ENCODE measurements at places on chromosomes 5 and 9.

GRCh38 chr9:7165331-7165975 lies 407.7 kb downstream of the KDM4C start:
- DNase-seq: no peak

DNA sequence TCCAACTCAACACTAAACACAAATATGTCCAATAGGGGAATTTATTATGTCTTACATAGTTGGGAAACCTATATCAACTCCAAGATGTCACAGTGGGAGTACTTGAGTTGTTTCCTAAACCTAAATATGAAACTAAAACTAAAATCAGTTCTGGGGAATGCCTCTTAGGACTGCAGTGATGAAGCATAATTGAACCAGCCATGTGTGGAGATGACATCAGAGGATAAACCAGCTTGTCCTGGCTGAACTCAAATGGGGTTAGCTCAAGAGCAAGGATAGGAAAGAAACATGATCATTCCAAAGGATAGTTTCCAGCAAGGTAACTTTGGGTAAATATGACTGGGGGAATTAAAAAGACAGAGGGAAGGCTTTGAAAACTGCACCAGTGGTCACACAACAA lies 88.9 kb upstream of the PLPPR1 start:
- DNase-seq: no peak

DNA sequence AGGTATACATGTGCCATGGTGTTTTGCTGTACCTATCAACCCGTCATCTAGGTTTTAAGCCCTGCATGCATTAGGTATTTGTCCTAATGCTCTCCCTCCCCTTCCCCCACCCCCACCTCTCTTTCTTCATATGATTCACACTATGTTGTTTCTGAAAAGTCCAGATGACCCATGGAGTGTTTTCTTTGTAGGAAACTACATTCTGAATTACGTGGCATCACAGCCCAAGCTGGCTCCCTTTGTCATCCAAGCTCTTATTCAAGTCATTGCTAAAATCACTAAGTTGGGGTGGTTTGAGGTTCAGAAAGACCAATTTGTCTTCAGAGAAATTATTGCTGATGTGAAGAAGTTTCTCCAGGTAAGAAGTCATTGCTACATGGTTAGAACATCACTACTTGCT lies 30.4 kb downstream of the RANBP17 start:
- DNase-seq: no peak

DNA sequence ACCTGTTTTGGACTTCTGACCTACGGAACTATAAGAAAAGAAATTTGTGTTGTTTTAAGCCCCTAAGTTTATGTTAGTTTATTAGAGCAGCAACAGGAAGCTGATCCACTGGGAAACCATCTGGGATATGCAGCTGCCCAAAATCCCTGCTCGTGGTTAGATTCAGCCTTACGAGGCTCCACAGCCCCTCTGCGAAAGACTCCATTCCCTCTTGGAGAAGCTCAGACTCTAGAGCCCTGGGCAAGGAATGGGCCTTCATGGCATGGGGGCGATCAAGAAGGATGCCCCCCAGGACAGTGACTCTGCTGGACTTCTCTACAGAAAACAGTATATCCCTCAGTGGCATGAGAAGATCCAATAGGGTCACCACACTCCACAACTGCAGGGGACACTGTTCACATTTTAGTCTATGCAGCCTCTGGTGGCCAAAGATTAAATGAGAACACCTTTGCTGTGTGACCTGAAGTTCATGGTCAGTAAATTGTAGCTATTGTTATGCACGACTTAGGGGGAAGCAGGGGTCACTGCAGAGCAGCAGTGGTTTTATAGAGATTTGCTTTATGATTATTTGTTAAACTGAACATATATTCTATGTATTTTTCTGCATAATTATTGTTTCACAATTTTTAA lies 21.1 kb downstream of the IRF1 start:
- DNase-seq: no peak

DNA sequence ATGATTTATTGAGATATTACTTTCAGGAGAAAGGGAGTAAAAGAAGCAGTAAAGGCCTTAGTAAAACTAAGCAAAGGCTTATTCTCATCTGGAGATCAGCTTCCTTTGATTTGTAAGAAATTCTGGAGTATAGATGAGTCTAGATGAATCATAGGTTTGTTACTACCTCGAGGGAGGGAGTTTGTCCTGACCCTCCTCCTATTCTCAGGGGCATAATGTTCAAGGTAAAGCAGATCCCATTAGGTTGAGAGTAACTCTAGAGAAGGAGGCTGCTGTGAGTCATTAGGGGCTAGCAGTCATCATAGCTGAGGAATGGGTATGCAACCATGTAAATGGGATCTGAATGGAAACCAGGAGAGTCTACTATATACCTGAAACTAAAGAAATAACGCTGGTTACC lies 155.5 kb upstream of the MOCS2 start:
- no peak for DNase-seq

- no peak for DNase-seq
Measured at GRCh38 chr5:22693121-22693520, 160.0 kb downstream of the CDH12 start.

- DNase-seq: no peak
Measured at GRCh38 chr9:61671276-61671973, 481.6 kb downstream of the SPATA31A7 start.

DNA sequence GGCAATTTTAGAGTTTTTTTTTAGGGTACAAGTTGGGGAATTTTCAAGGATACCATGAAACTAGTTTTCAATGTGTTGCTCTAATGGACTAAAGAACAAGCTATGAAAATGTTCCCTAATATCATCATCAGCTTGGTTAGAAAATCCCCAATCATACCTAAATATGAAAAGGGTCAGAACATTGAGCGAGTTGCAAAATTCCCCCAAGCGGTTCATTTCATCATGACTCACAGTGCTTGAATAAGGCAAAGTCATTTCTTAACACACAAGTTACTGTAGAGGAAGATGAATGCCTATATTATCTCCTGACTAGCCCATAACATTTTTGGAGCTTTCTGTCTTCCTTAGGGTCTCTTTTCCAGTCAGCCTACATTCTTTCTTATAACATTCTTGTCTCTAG lies 62.7 kb downstream of the ST8SIA4 start:
- no peak for DNase-seq

GRCh38 chr5:125550274-125550673 lies 803.8 kb upstream of the ZNF608 start:
- no peak for DNase-seq

GRCh38 chr5:117794847-117795246 lies 1193.5 kb downstream of the DTWD2 start:
- DNase-seq: no peak

DNA sequence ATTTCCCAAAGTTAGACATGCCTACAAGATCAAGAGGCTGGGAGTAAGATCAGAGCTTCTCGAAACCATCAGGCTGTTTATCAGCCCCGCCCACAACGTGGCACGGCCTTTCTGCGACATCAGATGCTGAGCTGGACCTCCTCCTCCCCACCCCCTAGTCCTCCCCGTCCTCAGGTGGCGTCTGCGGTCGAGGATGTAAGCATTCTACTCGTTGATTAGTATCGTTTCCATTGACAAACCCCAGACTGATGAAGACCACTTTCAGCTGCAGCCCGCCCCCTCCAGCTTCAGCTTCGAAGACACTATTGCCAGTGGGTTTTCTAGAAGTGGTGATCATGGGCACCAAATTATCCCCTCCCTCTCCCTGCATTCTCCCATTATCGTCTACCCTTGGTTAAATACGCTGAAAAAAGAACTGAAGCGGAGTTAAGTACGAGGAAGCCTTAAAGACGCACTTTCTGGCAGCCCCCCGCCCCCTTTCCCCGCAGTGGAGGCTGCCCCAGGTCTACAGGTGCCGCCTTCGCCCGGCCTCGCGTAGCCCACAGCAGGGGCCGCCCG lies 1.1 kb downstream of the PPIC start:
- DNase-seq: no peak

DNA sequence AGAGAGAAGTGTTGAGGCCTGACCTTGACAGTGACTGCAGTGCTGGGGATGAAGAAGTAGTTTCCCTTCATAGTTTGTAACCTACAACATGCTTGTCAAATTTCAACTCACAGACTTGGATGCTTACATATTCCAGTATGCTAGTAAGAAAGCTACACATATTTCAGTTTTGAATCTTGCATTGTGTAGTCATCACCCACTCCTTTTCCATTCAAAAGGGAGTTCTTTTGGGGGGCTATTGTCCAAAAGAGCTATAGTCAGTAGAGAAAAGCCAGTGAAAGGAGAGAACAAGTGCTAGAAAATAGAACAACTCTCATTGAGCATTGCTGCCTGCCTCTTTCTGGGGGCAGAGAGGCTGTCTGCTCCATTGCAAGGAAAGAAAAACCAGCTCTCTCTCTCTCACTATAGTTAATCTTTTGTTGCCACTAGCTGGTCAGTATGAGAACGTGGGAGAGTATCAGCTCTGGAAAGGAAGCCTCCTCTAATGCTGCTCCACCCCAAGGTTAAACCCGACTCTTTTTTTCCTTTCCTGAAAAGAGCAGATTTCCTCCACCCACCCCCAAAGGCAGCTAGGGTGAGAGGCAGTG lies 7.3 kb downstream of the ASTN2 start:
- DNase-seq: no peak

GRCh38 chr9:69012696-69013381 lies 1.1 kb downstream of the PRKACG start:
- no peak for DNase-seq

DNA sequence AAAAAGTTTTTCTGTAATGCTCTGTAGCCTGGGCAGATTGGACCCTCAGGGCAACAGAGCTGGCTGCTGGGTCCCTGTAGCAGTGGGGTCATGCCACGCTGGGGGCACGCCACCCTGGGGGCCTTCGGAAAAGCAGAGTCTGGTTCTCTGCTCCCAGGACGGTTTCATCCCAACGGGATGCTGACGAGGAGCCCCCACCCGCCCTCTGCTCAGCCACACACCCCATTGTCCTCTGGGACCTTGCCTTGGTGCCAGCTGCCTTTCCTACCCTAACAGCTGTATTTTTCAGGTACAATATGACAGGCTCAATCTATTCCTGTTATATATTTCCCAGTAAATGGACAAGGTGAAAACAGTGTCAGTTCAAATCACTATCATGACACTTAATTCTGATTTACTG lies 29.0 kb upstream of the MVB12B start:
- DNase-seq: no peak

DNA sequence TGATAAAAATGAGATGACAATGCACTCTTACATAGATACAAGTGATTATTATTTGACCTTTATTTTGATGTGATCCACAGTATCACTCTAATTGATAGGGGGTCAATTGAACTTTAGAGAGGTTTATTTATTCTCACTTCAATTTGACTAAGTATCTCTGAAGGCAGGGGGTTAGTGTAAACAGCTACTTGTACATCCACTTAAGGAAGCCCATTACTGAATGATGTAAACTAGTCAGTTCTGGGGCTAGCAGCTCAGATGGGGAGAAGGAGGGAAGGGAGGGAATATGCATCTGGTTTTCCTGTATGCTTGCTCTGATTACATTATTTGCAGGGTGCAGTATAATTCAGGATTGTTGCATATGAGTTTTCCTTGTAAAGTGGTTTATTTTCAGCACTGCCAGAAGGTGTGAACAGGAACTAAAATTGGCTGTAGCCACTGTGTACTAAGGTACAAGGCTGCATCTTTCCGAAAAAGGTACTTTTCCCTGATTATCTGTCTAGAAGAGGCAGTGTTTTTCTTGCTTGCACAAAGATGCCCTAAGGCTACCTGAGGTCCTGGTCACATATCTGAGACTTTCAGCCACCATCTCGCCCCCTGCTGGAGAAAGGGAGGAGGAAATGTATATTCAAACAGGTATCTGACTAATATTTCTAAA lies 51.2 kb downstream of the MRPS27 start:
- DNase-seq: no peak

- no peak for DNase-seq
Measured at GRCh38 chr9:84138541-84138940, 157.9 kb downstream of the RMI1 start.
